Effector CD8-positive, alpha-beta T cell (primary cell): ENCODE measurements at places on chromosomes 7 and 10.

DNA sequence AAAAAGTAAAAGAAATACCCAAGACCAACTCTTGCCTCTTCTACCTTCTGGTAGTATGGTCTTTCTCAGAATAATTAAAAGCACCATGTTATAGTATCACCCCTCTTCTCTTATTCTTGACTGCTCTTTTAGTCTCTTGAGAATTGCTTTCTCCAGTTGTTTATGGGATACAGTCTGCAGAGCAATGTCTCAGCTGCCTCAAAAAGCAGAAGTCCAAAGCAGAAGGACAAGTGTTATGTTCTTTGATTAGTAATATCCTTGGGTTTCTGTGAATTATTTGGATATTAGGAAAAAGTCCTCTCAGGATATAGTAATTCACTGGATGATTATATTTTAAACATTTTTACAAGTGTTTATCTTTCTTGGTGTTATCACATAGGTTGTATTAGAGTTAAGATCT is 7.4 kb downstream of the TAS2R41 start:
- DNase-seq: no peak

GRCh38 chr7:12229046-12229445 is 18.0 kb downstream of the TMEM106B start:
- DNase-seq: no peak

GRCh38 chr7:92614660-92615174 is 24.5 kb upstream of the FAM133B start:
- DNase-seq: no peak

- DNase-seq: no peak
Observed at GRCh38 chr7:140667476-140667875, 5.3 kb upstream of the ADCK2 start.

- no peak for DNase-seq
Observed at GRCh38 chr7:112798274-112799159, 8.3 kb upstream of the TMEM168 start.

GRCh38 chr10:56317603-56318002 is 43.5 kb downstream of the ZWINT start:
- DNase-seq: no peak

DNA sequence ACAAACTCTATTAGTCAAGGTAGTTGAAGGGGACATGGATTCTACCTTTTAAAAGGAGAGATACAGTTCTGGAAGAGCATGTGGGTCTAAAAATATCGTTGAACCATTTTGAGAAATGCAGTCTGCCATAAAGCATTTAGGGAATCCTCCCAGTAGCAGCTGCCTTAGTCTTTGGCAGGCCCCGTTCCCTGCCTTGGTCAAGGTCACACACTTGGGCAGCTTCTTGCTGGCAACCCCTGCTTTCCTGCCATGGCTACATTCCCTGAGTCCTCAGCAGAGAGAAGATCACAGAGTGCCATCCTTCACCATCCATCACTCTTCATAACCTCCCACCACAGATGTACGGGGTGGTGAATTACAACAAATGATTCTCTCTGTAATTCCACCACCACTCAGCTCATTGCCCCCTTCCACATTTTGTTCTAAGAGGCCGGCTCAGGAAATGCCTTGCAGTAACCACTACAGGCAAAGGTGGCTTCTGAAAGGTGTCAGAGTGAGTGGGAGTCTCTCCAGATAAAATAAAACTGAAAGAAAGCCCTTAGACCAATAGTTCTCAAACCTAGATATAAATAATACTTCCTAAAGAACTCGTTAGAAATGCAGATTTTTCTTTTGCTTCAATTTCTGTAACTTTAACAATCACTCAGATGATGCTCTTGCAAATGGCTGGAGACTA is 121.4 kb upstream of the STK17A start:
- no peak for DNase-seq

- no peak for DNase-seq
Observed at GRCh38 chr10:84097787-84098353, 41.4 kb upstream of the GHITM start.

- DNase-seq: no peak
Observed at GRCh38 chr7:1674161-1675035, 4.3 kb downstream of the ELFN1 start.

GRCh38 chr10:24974976-24975375 is 22.6 kb upstream of the PRTFDC1 start:
- DNase-seq: no peak

DNA sequence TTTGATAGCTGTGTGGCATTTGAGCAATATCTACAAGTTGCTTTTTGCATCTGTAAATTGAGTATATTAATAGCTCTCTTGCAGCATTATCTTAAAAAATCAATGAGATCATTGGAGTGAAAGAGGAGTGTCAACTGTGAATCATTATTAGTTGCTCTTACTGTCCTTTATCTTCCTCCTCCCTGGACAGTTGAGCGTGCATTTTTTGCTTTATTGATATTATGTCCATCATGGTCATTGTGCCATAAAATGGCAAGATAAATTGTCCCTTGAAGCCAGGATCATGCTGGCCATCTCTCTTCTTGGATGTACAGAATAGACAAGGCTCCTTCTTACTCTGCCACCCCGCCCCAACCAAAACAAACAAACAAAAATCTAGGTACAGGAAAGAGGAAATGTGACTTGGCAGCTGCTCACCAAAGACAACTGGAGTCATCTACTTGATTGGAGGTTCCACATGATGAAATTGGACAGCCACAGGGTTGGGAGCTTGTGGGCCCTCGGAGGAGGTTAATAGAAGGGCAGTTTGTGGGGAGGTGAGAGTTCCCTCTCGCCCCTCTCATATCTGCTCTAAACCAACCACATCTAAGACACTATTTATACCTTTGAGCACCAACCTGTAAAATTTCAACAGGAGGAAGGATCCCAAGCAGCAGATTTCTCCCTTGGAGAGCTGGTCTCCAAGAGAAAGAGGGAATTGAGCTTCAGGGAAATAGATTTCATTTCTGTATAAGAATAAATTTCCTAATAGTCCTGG is 252.7 kb downstream of the SKIDA1 start:
- no peak for DNase-seq

- DNase-seq: no peak
Observed at GRCh38 chr7:29896685-29897411, 90.5 kb downstream of the WIPF3 start.

DNA sequence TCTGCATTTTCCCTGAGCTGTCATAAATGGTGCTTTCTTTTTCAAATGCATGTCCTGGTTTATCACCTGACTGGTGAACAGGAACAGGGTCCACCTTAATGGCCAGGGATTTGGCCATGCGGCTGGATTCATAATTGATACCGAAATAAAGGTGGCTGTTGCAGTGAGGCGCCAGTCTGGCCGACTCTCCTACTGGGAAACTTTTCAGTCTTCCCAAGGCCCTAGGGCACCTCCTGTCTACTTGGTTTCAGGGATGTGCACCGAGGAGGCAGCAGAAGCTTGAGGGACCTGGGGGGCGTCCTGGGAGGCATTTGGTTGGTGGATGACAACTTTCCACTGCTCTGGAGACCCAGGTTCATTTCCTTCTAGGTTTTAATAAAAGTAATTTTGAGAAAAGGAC is 46.4 kb upstream of the FIGNL1 start:
- no peak for DNase-seq

DNA sequence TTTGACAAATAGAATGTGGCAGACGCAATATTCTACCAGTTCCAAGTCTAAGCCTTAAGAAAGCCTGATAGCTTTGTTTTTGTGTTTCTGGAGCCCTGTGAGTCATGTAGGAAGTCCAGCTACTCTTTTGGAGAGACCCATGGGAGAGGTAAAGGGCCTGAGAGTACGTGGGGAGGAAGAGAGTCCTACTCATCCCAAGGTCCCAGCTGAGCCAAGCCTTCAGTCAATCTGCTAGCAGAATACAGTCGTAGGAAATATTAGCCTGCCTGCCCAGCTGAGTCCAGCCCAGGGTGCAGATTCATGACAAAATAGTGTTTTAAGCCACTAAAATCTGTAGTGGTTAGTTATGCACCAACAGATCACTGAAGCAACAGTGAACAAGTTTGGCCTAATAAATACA is 9.0 kb upstream of the GNA12 start:
- DNase-seq: no peak

DNA sequence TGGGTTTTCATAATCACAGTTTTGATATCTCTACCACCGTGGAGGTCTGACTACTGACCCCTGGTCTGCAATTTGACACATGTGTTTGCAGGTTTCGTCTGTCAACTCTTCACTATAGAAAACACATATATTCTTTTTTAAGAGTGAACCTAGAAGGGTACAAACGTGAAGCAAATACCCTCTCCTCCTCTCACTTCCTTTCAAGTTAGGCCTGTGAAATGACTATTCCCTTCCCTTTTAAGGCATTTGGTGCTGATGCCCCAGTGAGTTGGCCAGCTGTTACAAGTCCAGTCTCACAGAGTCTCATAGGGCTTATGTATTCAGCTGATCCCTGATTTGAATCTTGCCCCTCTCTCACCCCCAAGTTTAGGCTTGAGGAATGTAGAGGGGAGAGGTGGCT is 742.0 kb upstream of the IGFBP3 start:
- DNase-seq: no peak

- no peak for DNase-seq
Observed at GRCh38 chr10:93440591-93441091, 41.5 kb downstream of the MYOF start.
